ENCODE measurements at places on chromosomes 7 and 10.

- DNase-seq = no peak
Measured at GRCh38 chr7:84812021-84812420, 374.8 kb downstream of the SEMA3D start.

DNA sequence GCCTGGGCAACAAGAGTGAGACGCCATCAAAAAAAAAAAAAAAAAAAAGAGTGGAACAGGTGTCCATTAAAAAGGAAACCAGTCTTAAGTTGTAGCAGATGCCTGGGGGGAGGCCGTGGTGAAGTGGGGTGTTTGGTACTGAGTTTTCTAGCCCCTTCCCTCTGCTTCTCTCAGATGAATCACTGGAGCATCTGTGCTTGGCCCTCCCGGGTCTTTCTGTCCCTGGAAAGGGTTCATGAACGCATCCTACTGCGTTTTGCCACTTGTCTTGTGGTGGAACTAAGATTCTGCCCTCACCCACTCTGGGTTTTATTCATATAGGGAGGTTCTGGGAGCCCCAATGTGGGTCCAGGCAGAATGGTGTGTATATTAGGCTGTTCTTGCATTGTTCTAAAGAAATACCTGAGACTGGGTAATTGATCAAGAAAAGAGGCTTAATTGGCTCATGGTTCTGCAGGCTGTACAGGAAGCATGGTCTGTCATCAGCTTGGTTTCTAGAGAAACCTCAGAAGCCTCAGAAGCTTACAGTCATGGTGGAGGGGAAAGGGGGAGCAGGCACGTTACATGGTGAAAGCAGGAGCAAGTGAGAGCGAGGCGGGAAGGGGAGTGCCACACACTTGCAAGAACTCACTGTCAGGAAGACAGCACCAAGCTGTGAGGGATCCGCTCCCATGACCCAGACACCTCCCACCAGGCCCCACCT, 63.5 kb downstream of the CAMK1D start:
- DNase-seq = no peak

DNA sequence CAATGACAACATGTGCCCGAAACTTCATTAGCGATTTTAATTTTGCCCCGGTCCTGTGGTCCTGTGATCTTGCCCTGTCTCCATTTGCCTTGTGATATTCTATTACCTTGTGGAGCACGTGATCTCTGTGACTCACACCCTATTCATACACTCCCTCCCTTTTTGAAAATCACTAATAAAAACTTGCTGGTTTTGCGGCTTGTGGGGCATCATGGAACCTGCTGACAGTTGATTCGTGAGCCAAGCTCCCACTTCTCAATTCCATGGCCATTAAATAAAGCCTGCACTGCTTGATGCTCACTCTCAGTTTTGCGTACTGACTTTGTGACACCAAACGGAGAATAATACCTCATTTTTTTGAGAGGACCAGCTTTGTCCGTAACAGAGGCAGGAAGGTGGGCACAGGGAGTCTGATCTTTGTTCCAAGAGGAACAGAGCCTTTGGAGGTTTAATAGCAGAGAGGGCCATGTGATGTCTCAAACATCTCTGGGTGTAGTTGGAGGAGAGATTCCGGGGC, 3.8 kb upstream of the ADAMTS14 start:
- DNase-seq = no peak

- DNase-seq = no peak
Measured at GRCh38 chr10:28891058-28891713, 213.9 kb downstream of the BAMBI start.

- no peak for DNase-seq
Measured at GRCh38 chr7:128123291-128124037, 92.2 kb upstream of the LRRC4 start.

DNA sequence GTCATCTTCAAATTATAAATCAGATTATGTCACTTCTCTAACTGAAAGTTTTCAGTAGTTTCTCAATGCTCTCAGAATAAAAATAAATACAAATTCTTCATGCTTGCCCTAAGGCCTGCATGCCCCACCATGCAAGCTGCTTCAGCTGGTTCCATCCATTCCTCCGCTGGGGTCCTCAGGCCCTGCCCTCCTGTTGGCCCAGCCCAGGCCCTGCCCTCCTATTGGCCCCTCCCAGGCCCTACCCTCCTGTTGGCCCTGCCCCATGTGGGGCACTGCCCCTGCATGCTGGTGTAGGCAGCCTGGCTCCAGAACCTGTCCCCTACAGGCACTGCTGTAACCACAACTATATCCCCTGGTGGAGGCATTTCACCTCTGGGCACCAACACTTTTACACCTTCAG, 109.3 kb upstream of the TCERG1L start:
- DNase-seq = no peak

DNA sequence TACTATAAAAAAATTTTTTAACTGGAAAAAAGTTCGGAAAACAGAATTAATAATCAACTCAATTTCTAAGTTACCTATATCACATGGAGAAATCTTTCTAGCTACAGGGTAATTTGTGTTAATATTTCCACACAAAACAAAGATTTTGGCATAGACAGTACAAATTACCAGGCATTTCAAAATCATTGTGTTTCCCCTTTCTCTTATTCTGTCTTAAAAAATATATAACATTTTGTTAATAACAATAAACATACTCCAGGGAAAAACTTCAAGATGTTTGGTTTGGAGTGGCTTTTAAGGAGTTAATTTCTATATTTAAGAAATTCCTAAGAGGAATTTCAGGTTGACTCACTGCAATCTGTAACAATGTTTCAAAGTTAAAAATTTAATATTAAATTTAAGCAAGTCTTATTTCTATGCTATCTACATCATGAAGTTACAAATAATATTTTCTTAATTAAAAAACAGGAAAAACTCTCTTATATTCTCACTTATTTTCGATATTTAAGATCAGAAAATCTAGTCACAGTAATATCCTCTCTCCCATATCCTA, 132.6 kb downstream of the NRBF2 start:
- DNase-seq = no peak

- no peak for DNase-seq
Measured at GRCh38 chr10:119807960-119808697, 64.5 kb downstream of the MCMBP start.

GRCh38 chr10:13263591-13263990, 29.4 kb upstream of the UCMA start:
- DNase-seq = no peak

- DNase-seq = no peak
Measured at GRCh38 chr7:44762726-44763522, 14.3 kb downstream of the ZMIZ2 start.

DNA sequence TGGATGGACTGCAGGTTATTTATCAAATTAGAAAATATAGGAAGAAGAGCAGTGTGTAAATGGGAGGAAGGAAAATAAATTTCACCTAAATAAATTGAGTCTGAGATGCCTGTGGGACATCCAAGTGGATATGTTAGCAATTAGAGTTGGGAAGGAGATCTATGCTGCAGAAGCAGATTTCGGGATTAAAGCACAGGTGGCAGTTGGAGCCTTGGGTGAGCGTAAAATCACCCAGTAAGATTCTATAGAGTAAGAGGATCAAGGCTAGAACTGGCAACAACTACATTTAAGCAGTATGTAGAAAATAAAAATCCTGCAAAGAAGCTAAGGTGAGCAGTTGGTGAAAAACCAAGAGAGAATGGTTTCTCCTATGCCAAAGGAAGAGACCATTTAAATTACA, 8.4 kb downstream of the TRIM4 start:
- DNase-seq = no peak

DNA sequence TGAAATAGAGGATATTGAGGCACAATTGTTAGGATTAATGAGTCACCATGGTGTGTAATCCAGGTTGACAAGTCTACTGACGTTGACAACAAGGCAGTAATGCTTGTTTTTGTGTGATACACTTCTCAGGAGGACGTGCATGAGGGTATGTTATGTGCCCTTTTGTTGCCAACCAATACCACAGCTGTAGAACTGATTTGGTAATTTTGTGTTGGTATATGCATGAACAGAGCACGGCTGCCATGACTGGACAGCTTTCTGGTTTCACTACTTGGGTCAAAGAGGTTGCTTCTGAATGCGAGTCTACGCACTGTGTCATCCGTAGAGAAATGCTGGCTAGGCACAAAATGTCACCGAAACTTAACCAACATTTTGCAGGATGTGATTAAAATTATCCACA, 32.9 kb downstream of the PHTF2 start:
- no peak for DNase-seq

- DNase-seq = no peak
Measured at GRCh38 chr7:412313-412710, 107.3 kb downstream of the PDGFA start.

DNA sequence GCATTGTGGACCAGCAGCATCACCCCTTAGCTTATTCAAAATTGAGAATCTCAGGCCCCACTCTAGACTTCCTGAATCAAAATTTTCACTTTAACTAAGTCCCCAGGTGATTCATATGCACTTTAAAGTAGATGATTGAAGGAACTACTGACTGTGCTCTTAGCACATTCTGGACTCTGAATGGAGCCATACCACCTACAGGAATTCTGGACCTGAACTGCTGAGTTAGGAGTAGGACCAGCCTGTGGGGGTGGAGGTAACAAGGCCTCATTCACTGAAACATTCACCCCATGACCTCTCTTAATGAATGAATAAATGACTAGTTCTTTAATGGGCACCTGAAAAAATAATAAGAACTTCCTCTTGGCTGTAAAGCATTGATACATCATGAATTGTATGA, 7.3 kb downstream of the PDK4 start:
- DNase-seq = no peak

DNA sequence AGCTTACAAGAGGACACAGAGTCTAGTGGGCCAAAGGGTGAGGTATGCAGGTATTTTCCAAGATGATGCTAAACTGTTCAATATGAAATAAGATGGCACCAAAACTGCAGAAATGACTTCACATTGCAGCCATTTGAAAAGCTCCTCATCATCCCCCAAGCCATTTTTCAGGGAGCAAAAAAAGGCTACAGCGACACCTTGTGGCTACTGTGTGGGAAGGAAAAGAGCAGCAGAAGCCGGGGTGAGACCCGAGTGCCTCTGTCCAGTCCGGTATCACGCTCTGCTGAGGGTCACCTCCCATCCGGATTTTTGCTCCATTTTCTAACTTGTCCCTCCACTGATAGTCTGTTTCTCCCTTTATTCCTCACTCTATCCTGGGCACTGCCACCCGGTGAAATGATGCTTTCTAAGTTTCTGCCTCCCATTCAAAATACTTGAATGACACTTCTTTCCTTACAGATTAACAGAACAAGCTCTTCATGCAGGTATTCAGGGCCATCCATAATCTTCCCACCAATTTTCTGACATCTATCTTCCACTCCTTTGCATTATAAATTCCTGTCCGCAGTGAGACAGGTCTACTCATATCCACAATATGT, 220.2 kb downstream of the DGKI start:
- no peak for DNase-seq

DNA sequence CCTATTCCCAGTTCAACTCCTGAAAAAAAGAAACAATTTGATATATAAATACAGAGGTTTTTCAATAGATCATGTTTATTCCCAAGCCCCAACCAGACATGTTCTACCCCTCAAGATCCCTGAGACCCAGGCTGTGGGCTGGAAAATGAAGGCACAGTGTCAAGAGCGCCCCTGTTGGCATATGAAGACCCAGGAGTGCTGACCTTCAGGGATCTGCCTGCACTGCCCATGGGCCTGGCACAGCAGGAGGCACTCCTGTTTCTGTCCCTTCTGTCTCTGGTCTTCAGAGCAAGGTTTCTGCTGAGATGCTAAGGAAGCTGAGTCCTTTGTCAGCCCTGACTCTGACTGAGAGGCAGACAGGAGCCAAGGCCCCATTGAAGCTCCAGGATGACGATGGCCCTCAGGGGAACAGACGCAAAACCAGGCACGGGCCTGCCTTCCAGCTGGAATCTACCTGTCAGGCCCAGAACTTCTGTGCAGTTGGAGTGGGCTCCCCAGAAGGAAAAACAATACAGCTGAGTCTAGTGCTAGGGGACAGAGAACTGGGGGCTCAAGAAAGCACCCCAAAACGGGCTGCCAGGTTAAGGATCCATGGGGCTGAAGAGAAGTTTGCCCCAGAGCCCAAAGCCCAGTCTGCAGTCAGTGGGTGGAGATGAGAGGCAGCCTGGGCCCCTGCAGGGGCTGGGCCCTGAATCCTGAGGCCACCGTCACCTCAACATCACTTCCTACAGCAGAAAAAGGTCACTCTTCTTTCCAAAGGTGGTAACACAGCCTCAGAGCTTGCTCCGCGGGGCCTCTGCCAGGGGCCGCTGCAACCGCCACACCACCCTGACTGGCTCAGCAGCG, 6.7 kb upstream of the AIFM2 start:
- DNase-seq = no peak

DNA sequence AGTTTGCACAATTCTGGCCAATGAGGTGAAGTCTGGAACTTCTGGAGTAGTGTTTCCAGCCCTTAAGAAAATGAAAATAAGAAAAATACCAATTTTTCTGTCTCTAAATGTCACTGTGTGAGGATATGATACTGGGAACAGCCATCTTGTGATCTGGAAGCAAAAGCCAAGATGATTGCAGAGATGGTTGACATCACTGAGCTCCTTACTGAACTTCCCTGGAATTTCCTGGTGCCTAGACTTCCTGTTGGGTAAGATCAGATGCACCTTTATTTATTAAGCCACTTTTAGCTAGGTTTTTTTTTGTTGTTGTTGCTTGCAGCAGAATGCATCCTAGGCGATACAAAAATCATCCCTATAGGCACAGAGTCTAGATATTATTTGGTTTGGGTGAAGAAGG, 27.3 kb upstream of the INHBA start:
- no peak for DNase-seq

GRCh38 chr7:1403638-1404459, 55.4 kb downstream of the MICALL2 start:
- no peak for DNase-seq

GRCh38 chr10:88372881-88373592, 210.1 kb downstream of the RNLS start:
- DNase-seq = no peak

- no peak for DNase-seq
Measured at GRCh38 chr7:39432368-39432767, 133.8 kb upstream of the YAE1 start.

DNA sequence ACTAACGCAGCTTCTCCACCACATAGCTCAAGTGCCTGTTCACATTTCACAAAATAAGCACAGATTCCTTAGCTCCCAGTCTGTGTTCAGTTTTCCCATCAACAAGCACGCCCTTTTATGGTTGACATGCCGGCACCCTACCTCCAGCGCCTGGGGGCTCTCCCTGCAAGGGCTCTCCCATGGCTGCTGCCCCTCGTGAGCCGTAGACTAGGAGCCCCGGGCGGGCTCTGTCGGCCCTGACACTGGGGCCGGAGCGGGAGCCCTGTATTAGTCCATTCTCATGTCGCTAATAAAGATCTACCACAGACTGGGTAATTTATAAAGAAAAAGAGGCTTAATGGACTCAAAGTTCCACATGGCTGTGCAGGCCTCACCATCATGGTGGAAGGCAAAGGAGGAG, 34.0 kb upstream of the PRKAR1B start:
- DNase-seq = no peak

DNA sequence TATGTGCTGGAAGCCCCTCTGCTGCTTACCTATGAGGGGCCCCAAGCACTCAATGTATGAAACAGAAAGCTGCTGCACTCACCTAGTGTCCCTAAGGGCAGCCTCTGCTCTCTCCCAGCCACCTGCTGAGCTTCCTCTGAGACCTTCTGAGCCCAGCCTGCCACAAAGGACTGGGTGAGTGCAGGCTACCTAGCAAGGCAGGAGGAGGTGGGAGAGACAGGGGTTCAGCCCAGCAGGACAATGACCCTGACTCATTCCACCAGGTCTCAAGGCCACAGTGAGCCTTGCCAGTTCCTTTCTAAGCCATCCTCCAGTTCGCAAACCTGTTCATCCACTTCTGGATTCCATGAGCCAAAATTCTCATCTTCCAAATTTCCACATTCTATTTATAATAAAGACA, 16.3 kb downstream of the VOPP1 start:
- DNase-seq = no peak

Measured in stimulated activated CD4-positive, alpha-beta T cell treated with anti-CD3 and anti-CD28 coated beads, Interleukin-1b, Interleukin-23, amount 100 ng/mL, for 1 hour (primary cell).